ENCODE measurements at places on chromosomes 13 and 19.

- DNase-seq, result no peak
Observed at GRCh38 chr19:485583-486236, 10.6 kb upstream of the MADCAM1 start.

DNA sequence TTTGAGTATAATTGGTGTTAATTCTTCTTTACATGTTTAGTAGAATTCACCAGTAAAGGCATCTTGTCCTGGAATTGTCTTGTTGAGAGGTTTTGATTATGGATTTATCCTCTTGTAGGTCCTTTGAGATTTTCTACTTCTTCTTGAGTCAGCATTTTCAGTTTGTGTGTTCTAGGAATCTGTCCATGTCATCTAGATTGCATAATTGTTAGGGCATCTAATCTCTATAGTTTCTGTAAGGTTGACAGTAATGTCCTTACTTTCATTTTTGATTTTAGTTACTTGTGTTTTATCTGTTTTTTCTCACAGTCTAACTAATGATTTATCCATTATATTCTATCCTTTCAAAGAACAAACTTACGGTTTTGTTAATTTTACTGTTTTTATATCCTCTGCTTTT is 492.0 kb downstream of the FGF9 start:
- no peak for DNase-seq

- no peak for DNase-seq
Observed at GRCh38 chr19:43731346-43731745, 15.5 kb downstream of the IRGC start.

GRCh38 chr19:28424077-28424476 is 788.9 kb downstream of the UQCRFS1 start:
- no peak for DNase-seq

DNA sequence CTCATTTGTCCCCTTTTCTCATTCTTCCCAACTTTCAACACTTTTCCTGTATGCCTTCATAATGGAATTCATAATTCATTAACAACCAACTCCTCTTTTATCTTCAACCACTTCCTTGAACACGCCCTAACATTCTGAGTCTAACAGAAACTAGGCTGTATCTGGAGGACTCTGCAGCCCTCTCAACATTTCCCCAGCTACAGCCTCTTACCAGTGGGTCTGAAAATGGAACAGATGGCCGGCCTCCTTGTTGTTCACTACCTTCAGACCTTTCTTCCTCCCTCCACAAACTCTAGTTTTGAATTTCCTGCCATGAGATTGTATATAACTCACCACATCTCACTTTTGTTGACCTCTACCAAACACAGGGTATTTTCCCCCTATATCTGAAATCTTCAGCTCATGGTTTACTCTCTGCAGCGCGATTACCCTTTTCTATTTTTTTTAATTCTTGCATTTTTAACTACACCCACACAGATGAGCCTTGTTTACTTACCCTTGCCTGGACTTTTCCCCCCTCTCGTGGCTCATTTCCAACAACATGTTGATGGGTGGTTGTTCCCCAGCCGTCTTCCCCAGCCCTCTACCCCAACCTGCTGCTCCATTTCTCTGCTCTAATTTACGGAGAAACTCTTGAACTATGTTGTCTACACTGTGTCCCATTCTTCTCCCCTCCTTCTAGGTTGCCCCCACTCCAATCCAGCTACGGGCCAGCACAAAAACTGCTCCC is 846 bp downstream of the ZNF790 start:
- no peak for DNase-seq

DNA sequence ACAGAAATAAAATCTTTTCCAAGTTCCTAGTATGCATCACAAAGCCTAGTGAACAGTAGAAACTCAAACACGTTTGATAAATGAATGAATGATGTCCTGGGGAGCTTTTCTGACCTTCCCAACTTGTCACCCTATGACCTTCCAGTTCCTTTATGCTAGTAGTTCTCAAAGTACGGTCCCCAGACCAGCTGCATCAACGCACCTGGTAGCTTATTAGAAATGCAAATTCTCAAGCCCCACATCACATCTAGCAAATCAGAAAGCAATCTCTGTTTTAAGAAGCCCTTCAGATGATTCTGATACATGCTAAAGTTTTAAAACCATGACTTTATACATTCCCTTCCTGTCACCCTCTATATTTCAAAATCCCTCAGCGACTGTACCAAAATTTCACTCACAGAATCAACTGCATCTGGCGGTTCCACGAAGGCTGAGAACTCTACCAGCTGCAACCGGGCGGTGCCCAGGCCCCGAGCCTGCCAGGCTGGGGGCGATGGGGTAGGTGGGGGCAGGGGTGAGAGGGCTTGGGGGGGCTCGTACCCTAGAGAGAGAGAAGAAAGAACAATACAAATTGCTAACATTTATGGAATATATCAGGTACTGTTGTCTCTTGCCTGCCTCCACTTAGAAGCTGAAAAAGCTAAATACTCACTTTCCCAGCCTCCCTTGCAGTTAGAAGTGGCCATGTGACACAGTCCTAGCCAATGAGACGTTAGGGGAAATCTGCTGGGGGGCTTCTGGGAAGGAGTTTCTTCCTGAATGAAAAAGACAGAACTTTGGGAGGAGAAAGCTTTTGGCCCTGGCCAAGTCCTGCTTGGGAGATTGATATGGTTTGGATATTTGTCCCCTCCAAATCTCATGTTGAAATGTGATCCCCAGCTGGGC is 13.3 kb downstream of the CD37 start:
- no peak for DNase-seq

GRCh38 chr19:18282021-18282787 is 782 bp upstream of the JUND start:
- DNase-seq, result no peak

DNA sequence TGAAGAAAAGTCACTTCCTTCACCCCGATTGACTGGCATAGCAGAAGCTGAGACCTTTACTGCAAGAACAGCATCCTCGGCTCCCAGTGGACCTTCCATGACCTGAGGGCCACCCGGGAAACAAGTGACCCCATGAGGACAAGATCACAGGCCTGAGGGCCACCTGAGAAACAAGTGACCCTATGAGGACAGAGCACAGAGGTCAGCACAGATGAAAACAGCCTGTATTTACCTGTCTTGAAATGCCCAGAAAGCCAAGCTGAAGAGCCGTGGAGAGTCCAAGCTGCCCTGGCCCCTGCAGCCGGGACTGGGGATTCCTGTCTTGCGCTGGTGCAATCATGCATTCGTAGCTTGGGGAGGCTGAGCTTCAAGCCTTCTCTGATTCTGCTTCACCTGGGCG is 114.2 kb upstream of the SPACA7 start:
- DNase-seq, result no peak

DNA sequence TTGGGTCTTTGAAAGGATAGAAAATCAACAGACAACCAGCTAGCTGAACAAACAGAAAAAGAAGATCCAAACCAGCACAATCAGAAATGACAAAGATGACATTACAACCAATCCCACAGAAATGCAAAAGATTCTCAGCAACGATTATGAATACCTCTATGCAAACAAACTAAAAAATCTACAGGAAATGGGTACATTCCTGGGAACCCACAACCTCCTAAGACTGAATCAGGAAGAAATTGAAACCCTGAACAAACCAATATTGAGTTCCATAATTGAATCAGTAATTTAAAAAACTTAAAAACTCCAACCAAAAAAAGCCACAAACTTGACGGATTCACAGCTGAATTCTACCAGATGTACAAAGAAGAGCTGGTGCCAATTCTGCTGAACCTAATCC is 20.9 kb upstream of the C1QTNF9B start:
- DNase-seq, result no peak

GRCh38 chr19:10718205-10719196 is 622 bp downstream of the DNM2 start:
- no peak for DNase-seq
